ENCODE measurements at places on chromosomes 12 and 14.

- DNase-seq = no peak
These were observed 6.3 kb downstream of the PPFIBP1 start for GRCh38 chr12:27530157-27530922.

- no peak for DNase-seq
These were observed 55.9 kb downstream of the KCNA5 start for GRCh38 chr12:5099591-5099990.

DNA sequence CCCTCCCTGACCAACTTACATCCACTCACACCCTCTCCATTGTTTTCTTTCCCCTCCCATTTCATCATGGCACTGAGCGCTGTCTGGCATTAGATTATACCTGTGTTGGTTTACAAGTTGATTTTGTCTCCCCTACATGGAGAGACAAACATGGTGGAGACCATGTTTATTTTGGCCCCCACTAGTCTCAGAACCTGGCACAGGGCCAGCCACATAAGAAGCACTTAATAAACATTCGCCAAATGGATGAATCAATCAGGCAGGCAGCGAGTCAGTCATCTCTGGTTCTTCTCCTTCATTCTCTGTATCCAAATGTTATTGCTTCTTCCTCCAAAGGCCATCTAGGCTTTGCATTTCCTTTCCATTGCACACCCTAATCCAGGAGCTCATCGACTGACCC lies 177.4 kb downstream of the DPF3 start:
- no peak for DNase-seq

DNA sequence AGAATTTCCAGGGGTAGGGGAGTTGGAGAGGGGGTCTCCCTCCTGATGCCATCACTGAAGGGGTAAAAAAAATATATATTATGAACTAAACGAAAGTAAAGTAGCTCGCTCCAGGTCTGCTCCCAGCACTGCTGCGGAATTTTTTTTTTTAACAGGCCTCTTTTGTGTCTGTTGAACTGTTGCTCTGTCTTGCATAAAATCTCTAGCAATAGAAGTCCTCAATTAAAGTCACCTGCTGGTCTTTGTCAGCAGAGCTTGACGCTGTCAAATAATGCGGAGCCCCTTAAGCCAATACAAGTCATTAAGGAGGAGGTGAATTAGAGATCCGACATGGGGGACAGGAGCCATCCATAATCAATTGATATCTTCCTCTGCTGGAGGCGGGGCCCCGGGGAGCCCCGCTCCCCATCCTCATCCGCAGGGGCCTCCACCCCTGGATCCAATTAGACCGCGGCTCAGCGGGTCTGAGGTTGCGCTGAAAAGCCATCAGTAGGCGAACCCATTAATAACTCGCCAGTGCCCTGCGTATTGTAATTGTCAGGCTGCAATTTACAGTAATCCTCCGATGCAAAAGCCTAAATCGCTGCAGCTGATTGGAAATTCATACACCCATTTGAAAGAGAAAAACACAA lies 85.6 kb downstream of the DICER1 start:
- DNase-seq = no peak

GRCh38 chr12:34126239-34126641 lies 103.9 kb downstream of the ALG10 start:
- DNase-seq = no peak

GRCh38 chr14:22448905-22449599 lies 140.0 kb downstream of the DAD1 start:
- no peak for DNase-seq

GRCh38 chr14:47917344-47917954 lies 242.0 kb upstream of the MDGA2 start:
- DNase-seq = peak; percentile 35

GRCh38 chr12:131860472-131861260 lies 32.5 kb downstream of the MMP17 start:
- DNase-seq = no peak

DNA sequence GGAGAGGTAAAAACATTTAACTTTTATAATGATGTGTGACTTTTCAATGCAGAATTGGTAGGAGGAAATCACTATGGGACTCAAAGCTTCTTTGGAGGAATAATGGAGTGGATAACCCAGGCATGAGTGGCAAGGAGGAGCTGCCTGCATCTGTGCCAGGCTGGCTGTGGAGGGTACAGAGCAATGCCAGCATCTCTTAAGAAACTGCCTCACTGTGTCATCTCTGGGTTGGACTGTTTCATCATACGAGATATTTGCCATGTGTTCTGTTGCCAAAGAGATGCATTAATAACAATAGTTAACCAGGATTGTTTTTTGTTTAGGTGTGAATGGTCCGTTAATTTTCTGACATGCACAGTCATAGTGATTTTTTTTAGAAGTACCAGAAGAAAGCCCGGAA lies 183.7 kb upstream of the NTF3 start:
- DNase-seq = no peak

- peak; percentile 90 for DNase-seq
These were observed 13.7 kb downstream of the POMT2 start for GRCh38 chr14:77306851-77307496.

- DNase-seq = no peak
These were observed 94.5 kb upstream of the PARP11 start for GRCh38 chr12:3967556-3968160.

GRCh38 chr14:42140831-42141279 lies 534.2 kb downstream of the LRFN5 start:
- no peak for DNase-seq

DNA sequence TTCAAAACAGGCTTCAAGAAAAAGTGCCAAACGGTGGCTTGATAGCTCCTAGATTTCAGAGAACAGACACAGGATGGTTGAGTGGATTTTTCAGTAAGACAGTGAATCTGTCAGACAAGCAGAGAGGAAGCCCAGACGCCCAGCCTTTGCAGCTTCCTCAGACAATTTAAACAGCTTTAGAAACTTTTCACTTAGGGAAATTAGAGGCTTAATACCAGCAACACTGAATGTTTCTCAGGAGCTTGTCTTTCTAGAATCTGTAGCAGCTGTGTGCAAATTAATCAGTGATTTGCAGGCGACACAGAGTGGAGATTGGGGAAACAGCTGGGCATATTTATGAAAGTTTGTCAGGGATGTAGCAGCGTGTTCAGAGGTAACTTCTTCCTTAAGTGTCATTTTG lies 362.1 kb downstream of the GALC start:
- no peak for DNase-seq

GRCh38 chr12:103569278-103569677 lies 17.8 kb upstream of the STAB2 start:
- DNase-seq = no peak

GRCh38 chr12:20483776-20484175 lies 115.4 kb downstream of the PDE3A start:
- no peak for DNase-seq

GRCh38 chr14:75427482-75428229 lies at the start of gene JDP2:
JDP2 (plus strand) TSS chr14:75428022; CDS start chr14:75437921, 9,899 bp downstream.
- DNase-seq = peak; percentile 81

DNA sequence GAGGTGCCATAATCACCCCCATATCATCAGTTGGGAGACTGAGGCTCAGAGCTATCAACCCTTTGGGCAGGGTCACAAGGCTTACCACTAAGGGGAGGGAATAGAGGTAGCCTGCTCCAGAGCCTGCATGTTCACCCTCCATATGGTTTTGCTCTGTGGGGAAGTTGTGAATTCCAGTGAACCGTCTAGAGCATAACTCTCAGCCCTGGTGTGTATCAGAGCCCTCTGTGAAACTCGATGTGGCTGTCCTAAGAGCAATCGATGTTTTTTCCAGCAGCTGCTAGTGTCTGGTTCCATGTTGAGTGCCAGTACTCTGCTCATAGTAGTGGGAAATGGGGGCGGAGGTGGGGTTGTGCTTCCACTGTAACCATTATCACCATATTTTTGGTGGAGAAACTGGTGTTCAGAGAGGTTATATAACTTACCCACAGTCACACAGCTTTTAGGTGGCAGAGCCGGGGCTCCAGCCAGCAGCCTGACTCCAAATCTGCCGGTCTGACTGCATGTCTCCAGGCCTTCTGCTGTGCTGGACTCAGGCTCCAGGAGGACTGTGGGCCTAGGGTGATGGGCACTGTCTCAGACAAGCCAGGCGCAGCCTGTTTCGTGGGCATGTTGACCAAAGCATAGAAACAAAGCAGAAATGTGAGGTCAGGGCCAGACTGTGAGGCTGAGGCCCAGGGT lies 104.2 kb downstream of the ADCK1 start:
- no peak for DNase-seq

DNA sequence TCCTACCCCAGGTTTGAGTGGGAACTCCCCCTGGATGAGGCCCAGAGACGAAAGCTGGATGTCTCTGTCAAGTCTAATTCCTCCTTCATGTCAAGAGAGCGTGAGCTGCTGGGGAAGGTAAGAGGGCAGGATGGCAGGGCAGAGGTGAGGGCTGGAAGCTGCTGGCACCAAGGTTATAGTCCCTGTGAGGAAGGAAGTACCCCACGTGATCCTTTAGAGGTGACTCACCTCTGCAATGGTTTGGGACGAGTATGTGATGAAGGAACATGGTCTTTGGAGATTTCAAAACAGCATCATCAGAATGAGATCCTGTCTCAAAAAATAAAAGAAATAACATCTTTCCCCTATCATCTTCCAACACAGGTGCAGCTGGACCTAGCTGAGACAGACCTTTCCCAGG lies 9.2 kb upstream of the MYL6B start:
- no peak for DNase-seq

- peak; percentile 89 for DNase-seq
These were observed 46.8 kb upstream of the CISTR start for GRCh38 chr12:53798575-53798974.

DNA sequence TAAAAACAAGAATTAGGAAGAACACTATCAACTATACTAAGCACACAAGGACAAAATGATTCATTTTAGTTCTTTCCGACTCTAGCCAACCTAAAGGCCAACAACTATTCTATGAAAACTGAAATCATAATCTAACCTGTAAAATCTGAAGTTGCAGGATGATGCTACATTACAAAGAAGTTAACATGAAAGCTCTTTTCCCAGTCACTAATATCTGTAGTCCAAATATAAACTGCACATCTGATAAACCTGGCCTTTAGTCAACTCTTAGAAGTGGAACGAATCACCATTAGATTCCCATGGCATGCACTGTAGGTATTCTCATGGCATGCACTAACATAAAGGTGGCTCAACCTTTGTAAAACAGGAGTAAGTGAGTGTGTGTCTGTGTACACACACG lies 41.7 kb downstream of the BLTP3B start:
- no peak for DNase-seq

DNA sequence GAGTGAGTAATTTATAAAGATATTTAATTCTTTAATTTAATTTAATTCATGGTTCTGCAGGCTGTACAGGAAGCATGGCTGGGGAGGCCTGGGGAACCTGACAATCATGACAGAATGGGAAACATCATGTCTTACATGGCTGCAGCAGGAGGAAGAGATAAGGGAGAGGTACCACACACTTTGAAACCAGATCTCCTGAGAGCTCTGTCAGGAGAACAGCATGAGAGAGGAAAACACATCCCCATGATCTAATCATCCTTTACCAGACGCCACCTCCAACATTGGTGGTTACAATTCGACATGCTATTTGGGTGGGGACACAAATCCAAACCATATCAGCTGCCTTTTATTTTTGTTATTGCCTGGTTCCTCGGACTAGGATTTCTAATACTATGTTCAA lies 928.6 kb downstream of the TMEM121 start:
- no peak for DNase-seq

- DNase-seq = no peak
These were observed 3.8 kb upstream of the SDSL start for GRCh38 chr12:113418213-113418879.

- no peak for DNase-seq
These were observed 84.7 kb downstream of the GALNT4 start for GRCh38 chr12:89439941-89440340.

DNA sequence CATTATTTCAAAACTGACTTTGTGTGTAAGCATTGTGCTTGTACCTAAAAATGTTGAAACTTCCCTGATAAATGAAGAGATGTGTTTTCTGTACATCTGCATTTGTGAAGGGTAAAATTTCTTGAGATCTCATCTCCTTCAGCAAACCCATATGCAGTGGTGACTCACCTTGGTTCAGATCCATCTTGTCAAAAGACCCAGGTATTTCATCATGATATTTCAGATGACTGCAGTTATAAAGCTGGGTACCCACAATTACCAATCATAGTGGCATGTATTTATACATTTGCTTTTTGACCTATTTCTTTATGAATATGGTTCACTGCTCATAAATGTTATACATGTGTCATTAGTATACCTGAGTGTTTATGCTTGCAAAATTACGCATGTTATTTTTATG lies 1213.6 kb downstream of the GALC start:
- DNase-seq = no peak

- peak; percentile 20 for DNase-seq
These were observed 75.2 kb upstream of the FBRSL1 start for GRCh38 chr12:132414634-132415326.

- no peak for DNase-seq
These were observed 109.1 kb upstream of the MAX start for GRCh38 chr14:65211341-65211987.

DNA sequence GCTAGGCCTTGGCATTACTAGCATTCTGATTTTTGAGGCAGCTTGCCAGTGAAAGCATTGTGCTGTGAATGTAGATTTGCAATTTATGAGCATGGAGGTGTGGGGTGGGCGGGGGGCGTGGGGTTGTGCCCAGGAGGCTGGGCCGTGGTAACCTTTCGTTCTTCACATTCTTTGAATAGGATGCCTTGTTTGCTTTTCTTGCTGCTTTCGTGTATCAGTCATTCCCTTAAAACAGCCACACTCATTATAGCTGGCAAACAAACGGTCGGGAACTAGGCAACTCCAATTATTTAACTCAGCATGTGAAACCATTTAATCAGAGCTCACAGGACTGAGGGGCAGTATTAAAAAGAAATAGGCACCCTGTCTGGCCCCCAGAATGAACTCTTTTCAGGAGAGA lies 115.9 kb upstream of the PELI2 start:
- DNase-seq = no peak

DNA sequence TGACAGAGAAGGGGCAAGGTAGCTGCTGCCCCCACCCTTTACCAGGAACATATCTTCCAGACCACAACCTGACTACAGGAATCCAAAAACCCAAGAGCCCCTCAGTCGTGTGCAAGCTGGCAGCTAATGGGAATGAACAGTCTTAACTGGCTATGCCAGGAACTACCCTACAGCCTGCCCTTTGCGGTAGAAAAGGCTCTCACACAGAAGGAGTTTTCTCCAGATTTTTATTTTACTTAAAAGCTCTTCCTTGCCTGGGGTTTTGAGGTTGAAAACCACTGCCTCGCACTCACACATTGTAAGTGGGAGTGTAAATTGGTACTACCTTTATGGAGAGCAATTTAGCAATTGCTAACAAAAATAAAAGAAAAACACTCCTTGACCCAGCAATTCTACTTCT lies 28.3 kb downstream of the PITPNM2 start:
- no peak for DNase-seq

DNA sequence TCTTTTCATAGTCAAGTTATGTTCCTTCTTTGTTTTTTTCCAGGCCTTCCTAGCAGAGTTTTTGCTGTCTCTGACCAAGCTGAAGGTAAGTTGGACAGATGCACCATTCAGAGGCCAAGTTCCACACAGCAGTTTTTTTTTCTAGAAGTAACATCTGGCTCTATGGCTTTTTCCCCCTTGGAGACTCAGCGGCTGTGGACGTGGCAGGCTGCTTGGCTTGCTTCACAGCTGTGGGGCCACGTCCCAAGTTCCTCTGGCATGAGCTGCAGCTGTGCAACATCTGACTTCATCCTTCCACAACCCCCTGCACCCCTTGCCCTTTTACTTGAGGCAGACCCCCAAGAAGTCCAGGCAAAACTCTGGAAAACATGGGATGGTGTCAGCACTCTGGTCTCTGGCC lies 24.2 kb upstream of the RHOJ start:
- no peak for DNase-seq

- no peak for DNase-seq
These were observed 459.7 kb downstream of the BTG1 start for GRCh38 chr12:91685917-91686316.
